Fibroblast of pulmonary artery (primary cell): ENCODE measurements at places on chromosomes 1 and 21.

GRCh38 chr21:39296891-39297290, 16.5 kb downstream of the BRWD1 start:
- DNase-seq: no peak

GRCh38 chr21:16388911-16389560, 659.3 kb downstream of the USP25 start:
- no peak for DNase-seq

GRCh38 chr1:150627826-150628410, 1.5 kb downstream of the ENSA start:
- no peak for DNase-seq

DNA sequence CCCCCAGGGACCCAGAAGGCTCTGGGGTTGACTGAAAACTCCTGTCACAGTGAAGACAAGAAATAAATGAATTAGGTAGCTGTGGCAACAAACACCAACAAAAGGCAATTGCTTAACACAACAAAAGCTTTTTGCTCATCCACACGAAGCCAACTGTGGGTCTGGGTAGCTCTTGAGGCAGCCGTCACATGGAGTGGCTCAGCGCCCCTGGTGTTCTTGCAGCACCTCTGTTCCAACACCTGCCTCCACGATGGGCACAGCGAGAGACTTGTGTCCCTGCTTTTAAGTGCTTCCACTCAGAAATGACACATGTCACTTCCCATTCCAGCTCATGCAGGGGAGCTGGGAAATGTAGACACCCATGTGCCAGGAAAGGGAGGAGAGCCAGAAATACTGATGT, 364.5 kb upstream of the DUSP10 start:
- DNase-seq: no peak

DNA sequence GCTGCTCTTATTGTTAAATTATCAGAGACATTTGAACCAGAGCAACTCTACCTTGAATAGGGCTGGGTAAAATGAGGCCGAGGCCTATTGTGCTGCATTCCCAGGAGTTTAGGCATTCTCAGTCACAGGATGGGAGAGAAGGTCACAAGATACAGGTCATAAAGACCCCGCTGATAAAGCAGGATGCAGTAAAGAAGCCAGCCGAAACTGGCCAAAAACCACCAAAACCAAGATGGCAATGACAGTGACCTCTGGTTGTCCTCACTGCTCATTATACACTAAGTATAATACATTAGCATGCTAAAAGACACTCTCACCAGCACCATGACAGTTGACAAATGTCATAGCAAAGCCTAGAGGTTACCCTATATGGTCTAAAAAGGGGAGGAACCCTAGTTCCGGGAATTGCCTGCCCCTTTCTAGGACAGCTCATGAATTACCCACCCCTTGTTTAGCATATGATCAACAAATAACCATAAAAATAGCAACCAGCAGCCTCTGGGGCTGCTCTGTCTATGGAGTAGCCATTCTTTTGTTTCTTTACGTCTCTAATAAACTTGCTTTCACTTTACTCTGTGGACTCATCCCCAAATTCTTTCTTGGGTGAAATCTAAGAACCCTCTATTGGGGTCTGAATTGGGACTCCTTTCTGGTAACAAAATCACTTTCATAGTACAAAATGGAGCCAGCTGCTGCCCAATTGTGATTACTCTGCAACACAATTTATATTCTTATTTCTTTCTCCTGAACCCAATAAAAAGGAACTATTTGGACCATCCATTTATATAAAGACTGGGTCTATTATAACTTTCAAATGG, 179.6 kb downstream of the TGFBR3 start:
- no peak for DNase-seq

DNA sequence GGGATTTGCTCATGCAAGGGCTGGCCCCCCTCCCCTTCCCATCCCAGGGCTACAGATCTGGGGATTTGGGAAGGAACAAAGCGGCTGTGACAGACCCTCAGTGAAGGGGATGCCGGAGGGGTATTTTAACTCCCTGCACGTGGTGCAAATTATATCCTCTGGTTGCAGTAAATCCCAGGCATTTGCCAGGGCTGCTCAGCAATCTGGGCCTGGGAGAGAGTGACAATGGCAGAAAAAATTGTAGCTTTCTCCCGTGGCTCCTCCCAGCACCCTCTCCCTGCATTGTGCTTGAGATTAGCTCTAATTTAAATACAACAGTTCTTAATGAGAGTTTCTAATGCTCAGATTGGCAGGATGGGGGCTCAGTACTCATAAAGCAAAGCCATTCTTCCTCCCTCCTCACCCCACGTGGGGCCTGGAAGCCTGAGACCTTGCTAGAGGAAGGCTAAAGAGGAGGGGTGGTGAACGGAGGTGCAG, 129.9 kb upstream of the CD34 start:
- DNase-seq: no peak

GRCh38 chr1:145997718-145998023, 1.3 kb upstream of the TXNIP start:
- no peak for DNase-seq

DNA sequence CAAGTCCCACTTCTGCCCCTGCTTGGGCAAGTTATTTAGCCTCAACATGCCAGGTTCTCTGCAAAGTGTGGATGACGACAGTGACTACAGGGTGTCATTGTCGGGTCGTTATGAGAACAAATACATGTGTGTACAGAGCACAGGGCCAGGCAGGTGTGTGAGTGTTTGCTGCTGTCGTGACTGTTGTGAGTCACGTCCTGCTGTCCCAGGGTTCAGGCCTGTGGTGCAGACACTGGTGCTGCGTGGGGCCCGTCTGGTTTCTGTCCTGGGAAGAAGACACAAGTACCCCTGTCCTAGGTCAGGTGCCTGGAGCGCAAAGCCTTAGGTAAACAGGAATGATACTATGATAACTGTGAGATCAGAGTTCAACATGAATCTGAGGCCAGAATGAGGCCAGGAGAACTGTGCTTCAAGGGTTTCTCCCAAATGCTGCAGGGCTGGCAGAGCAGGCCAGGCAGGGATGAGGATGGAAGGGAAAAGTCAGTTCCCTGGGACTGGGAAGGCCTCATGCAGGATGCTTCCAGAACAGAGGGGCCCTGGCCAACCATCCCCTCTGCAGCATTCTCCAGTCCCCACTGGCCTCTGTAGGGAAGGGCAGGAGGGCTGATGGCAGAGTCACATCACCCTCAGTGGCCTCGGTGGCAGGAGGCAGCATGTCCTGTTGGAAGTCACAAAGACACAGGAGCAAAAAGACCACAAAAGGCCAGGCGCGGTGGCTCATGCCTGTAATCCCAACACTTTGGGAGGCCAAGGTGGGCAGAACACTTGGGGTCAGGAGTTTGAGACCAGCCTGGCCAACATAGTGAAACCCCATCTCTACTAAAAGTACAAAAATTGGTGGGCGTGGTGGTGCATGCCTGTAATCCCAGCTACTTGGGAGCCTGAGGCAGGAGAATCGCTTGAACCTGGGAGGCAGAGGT, 15.7 kb downstream of the GPR157 start:
- DNase-seq: no peak

GRCh38 chr1:243525085-243525487, 269.2 kb downstream of the SDCCAG8 start:
- peak; percentile 86 for DNase-seq

DNA sequence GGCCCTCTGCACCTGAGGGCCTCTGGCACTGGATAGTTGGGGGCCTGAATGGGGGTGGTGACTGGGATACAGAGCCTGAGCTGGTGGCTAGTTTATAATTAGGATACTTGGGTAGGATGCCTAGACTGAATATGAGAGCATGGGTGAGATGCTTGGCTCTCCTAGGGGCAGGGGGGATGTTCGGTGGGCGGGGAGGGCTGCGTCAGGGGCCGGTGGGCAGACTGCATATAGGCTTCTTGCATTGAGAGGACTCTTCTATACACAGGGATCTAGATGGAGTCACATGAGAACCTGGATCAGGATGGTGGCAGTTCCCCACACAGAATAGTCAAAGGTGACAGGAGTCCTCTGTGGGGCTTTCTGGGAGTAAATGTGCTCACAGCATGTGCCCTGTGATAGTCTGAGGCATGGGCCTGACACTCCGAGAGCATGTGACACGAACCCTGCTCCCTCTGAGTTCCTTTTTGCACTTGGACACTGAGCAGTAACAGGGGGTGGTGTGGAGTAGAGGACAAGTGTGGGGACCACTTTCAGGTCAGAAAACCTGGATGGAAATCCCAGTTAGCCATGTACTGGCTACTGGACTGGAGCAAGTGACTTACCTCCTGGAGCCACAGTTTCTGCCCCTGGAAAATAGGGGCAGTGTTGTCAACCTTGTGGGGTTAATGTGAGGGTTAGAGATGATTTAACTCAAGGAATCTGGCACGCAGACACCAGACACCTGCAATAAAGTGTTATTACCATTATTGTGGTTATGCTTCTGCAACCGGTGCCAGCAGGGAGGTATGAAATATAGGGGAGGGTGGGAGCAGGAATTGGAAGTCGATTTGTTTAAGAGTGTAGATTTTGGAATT, 2.2 kb downstream of the MAP7D1 start:
- DNase-seq: no peak

DNA sequence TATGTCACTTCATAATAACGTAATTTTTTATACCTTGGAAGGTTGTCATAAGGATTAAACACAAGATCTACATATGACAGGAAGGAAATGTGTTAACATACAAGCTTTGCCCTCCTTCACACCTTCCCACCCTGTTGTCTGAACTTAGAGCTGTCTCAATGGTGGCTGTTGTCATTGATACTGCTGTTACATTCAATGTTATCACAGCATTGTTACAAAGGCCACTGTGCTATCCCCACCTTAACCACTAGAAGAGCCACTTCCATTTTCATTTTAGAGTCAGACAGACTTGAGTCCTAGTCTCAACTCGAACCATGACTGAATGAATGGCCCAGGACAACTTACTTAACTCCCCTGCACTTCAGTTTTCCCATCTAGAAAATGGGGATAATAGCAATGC, 31.2 kb downstream of the TAS1R2 start:
- no peak for DNase-seq

DNA sequence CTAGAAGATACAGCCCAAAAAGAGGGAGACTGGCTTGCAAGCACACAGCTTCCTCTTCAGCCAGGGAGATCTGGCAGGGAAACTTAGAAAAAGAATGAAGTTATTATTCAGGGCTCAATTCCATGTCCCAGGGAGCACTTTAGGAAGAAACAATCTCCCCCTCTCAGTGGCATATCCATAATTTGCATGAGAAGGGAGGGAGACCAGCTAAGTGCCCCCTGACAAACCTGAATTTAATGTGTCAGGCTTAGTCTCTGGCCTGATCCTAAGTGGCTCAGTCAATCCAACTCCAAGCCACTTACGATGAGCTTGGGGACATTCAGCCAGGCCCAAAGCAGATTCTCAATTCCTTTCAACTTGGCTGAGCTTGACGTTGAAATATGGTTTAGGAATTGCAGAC, 17.7 kb upstream of the KCND3 start:
- DNase-seq: no peak

DNA sequence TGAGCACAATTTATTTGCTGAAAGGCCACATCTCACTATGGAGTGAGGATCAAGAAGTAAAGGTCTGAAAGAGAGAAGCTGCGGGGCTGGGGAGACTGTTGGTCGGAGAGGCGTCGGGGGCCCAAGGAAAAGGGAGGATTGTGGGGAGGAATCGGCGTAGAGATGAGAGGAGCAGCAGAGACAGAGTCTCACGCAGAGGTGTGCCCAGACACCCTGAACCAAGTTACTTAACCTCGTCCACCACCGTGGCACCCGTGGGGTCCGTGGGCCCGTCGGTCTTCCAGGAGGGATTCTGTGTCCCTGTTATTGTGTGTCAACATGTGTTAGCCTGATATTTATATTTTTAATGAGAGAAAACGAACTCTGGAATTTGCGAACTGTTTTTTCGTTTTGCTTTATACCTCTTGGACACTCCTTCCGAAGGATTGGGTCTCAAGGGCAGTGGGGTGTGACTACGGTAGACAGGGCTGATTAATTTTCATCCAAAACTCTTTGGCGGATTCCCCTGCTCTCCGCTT, 3.8 kb upstream of the NBPF1 start:
- DNase-seq: no peak

DNA sequence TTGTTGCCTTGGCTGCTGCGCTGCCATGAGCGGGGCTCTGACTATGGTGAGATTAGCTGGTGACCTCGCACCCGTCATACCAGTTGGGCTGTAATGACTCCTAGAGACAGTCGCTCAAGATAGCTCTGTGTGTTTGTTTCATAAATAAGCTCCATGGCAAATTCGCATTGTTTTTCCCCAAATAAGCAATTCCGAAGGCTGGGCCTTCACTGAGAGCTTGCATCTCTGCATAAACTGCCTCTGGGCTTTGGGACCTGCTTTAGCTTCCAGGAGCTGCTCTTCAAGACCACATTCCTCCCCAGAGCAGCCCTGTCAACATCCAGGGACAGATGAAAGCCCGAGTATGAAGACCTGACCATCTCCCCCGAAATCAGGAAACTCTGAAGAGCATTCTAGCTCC, 40.7 kb upstream of the SCCPDH start:
- DNase-seq: no peak

- DNase-seq: no peak
Observed at GRCh38 chr21:42392731-42393442, 3.0 kb downstream of the TMPRSS3 start.

GRCh38 chr1:40435471-40435870, 14.8 kb upstream of the ZFP69B start:
- DNase-seq: peak; percentile 46

DNA sequence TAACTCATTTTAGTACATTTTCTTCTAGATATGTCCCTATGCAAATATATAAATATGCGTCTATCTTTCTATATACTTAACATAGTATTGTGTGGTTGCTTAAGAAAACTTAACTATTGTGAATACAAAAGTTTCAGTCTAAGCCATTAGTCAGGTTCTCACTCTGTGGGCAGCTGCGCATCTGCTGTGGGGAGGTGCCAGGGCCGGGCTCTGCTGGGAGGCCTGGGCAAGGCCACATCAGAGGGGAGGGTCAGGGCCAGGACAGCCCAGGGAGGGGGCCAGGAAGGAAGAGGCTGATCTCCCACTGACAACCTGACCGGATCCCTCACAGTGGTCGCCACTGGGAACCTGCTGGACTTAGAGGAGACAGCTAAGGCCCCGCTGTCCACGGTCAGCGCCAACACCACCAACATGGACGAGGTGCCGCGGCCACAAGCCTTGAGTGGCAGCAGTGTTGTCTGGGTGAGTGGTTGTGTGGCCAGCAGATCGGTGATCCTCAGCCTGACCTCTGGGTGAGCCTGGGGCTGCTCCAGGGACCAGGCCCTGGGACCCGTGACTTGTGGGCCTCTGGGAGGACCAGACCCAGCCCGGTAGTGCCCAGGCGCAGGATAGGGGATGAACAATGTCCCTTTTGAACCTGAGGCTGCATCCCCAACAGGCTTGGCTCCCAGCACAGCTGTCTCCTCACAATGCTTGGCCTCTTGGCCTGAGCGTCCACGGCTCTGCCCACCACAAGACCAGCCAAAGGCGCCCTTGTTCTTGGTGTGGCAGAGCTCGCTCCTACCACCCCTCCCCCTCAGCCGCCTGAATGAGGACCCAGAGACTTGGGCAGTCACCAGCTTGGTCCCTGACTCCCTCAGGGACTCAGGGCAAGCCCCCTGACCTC, 20.2 kb downstream of the LDLRAP1 start:
- no peak for DNase-seq

DNA sequence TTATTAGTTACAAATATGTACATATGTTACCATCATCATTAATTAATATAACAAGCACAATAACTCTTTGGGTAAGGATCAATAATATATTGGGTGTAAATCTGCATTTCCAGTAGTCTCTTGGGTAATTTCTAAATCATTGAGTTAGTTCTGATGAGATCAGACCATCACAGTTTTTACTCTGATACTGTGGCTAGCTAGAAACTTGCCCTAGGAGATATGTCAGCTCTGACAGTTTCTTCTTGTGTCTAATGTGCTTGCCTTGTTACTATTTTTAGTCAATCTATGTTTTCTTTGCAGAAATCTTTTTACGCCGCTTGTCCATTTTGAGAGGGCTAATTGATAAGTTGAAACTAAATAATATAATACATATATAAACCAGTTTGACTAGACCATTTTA, 285.6 kb upstream of the ST6GALNAC5 start:
- no peak for DNase-seq
